ENCODE measurements at places on chromosomes 16 and 17.

GRCh38 chr16:667780-668518 lies at the start of gene RHOT2:
TSS of gene RHOT2 (plus strand) at chr16:668132. CDS start at chr16:668200, 68 bp downstream.
- peak; percentile 93 for DNase-seq

GRCh38 chr16:75497558-75497957 lies 2.3 kb upstream of the CHST6 start:
- DNase-seq: peak; percentile 16

DNA sequence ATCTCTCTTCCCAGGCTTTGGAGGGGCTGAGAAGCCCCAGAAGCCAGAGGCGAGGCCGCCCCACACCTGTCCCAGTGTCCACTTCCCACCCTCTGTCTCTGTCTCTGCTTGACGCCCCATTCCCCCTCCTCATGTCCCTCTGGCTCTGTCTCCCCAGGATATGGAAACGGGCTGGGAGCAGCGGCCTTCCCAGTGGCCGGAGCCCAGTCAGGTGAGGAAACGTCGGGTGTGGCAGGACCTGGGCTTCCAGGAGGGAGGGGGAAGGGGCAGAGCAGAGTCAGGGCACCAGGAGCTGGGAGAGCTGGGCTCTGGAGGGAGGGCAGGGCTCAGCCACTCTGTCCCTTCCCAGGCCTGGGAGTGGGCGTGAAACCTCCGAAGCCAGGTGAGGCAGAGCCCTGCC lies 10.6 kb upstream of the PKMYT1 start:
- DNase-seq: no peak

DNA sequence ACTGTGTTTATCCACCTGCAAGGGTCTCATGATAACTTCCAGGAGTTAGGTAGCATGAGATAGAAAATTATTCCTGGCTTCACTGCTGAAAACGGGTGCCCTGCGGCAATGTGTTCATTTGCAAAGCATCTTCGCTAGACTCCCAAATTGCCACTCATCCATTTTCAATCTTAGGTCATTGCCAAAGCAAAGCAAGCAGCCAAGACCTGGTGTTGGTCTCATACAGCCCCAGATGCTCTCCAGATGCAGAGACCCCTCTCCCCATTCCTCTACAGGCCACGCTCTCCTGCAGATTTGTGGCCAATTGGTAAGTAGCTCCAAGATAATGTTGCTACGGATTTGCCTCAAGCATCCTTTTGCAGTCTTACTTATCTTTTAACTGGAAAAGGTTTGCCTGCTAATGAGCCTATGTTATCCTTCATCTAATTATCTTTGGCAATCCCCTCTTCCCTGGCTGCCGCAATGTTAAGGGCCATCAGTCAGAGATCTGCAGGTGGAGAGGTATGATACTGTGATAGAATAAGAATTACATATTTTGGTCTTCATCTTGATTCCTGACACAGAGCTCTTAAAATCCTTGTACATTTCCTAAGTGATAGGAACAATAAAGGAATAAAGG lies 222.0 kb downstream of the SLC39A11 start:
- no peak for DNase-seq

- no peak for DNase-seq
Observed at GRCh38 chr17:28343491-28343932, 8.0 kb downstream of the TNFAIP1 start.

- DNase-seq: peak; percentile 40
Observed at GRCh38 chr16:68284847-68285246, 20.5 kb downstream of the SLC7A6 start.

DNA sequence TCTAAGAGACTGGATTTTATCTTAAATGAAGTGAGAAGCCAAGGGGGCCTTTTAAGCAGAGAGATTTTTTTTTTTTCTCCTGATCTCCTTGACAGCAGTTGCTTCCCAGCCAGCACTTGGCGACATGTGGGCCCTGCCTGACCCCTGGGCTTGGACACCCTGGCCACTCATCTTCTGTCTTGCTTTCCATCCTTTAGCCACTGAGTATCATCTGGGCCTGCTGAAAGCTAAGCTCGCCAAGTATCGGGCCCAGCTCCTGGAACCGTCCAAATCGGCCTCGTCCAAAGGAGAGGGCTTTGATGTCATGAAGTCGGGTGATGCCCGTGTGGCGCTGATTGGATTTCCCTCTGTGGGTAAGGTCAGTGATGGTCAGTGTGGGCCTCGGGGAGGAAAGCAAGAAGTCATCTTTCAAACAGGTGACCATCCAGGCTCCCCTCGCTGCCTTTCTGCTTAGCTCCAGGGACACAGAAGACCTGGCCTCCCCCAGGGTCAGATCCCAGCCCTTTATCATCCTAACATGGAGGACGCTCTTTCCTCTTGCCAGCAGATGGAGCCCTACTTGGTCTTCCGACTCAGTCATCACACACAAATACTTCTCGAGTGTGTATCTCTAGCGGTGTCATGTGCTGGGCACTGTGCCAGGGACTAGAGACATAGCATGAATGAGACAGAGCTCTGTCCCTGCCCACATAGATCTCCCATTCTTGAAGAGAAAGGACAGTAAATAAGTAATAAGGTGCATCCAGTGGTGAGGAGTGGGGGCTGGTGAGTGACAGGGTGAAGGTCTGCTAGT lies 6.1 kb downstream of the DRG2 start:
- peak; percentile 37 for DNase-seq

DNA sequence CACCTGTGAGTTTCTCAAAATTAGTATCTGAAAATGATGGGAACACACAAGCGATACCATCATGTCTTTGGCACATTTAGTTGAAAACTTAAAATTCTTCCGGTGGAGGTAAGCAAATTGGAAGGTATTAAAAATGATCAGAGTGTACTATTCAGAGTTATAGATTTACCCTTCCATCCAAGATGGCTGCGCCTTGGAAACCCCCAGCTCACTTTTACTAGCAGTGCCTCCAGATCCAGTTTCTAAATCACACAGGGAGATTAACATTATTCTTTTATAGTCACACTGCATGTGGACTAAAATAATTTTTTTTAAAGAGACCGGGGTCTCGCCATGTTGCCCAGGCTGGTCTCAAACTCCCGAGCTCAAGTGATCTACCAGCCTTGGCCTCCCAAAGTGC lies 15.0 kb downstream of the PITPNC1 start:
- no peak for DNase-seq

GRCh38 chr16:87540897-87541146 lies 48.0 kb upstream of the ZCCHC14 start:
- no peak for DNase-seq

GRCh38 chr17:40038882-40039513 lies 15.2 kb downstream of the MED24 start:
- peak; percentile 67 for DNase-seq

- no peak for DNase-seq
Observed at GRCh38 chr16:47493381-47494337, 32.5 kb downstream of the PHKB start.

Measured in Ammon's horn (tissue), 1 donor.